ENCODE measurements at places on chromosomes 4 and X.

GRCh38 chrX:15646543-15646942, 18.1 kb downstream of the CLTRN start:
- DNase-seq: no peak

GRCh38 chr4:177596035-177596434, 153.8 kb upstream of the AGA start:
- DNase-seq: peak; percentile 81

DNA sequence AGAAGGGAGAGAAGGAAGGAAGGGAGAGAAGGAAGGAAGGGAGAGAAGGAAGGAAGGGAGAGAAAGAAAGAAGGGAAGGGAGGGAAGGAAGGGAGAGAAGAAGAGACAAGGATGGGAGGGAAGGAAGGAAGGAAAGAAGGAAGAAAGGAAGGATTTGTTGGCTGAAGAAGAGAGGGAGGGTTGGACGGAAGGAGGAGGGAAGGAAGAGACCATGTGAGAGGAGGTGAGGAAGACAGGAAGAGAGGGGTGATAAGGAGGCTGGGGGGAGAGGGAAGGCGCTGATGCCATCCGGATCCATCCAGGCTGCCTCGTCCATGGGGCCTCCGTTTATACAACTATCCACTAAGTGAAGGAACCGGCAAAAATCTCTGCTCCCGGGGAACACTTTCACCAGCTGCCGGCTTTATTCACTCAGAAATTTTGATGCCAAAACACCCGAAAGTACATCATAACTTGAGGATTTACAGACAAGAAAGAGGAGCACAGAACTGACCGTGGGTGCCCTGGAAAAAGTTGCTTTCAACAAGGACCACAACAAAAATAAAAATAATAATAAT, 14.9 kb downstream of the DHRSX start:
- no peak for DNase-seq

DNA sequence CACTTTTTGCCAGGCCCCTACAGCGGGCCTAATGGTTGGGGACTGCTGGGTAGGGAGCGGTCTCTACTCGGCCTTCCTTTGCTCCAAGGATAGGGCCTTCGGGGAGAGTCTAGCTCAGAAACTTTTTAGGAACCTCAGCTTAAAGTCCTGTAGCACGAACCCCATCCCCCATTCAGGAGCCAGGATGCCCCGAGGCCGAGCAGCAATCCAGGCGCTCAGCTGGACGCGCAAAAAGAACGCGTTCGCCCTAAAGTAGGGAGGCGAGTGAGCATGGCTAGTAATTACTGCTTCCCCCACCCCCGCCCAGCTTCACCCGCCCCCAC, 9.7 kb downstream of the POU4F2 start:
- no peak for DNase-seq

- no peak for DNase-seq
Observed at GRCh38 chr4:180650273-180650672, 1592.9 kb upstream of the TENM3 start.

- no peak for DNase-seq
Observed at GRCh38 chr4:115278830-115279229, 165.4 kb upstream of the NDST4 start.

GRCh38 chrX:37348231-37348970, 763 bp upstream of the PRRG1 start:
- DNase-seq: no peak

DNA sequence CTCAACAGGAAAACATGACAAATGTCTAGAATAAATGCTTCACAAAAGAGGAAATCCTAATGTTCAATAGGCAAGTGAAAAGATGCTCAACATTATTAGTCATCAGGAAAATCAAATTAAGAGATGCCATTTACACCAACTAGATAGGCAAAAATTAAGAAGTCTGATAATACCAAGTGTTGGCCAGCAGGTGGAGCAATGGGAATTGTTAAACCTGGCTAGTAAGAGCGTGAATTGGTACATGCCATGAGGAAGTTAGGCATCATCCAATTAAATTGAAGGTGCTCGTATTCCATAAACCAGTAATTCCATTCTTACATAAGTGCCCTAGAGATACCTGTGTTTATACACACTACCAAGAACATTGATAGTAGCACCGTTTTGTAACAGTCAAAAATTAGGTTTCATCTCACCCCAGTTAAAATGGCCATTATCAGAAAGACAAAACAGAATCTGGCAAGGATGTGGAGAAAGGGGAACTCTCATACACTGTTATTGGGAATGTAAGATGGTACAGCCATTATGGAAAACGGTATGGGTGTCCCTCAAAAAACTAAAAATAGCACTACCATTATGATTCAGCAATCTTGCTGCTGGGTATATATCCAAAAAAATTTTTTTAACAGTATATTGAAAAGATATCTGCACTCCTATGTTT, 14.0 kb upstream of the ZCCHC18 start:
- peak; percentile 30 for DNase-seq

DNA sequence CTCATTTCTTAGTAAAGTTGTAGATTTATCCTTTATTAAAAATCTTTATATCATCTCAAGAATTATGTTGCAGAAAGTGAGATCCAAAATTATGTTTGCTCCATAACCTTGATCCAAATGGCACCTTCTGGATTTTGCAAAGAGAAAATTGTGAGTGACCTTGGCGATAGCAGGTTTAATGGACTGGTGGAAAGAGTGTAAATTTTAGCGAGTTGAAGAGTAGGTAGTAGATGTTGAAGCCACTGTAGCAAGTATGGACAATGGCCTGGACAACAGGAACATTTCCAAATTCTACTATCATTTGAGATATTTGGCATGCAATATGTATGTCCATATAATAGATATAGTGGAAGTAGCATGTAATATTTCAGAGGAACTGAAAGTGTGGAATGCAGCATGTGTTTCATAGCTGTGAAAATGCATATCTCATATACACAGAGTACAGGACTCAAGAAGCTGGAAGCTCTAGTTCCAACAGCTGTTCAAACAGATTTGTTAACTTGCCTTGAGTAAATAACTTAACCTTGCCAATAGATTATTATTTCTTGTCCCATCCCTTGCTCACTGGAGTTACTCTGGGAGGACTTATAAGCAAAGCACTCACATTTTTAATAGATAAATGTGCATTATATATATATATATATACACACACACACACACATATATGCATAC, 152.5 kb upstream of the TLL1 start:
- no peak for DNase-seq

DNA sequence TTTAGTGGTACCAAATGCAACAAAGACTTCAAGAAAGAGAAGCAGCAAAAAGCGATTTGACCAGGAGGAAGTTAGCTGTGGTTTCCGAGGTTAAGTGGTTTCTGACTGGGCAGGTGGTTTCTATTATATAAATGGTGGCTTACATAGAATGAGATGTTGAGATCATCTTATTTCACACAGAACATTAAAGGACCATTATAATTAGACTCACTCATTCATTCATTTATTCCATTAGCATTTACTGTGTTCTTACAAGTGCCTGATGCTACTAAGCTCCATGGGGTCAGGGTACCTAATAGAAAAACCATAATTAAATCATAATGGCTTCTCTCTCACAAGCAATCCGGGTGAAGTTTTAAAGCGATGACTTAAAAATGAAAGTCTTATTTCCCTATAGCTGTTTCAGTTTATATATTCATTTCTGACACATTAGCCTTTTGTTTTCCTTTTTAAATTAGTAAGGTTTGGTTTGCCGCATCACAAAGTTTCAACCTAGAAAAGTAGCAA, 10.6 kb downstream of the TSPAN6 start:
- DNase-seq: no peak

GRCh38 chr4:41329361-41329760, 72.6 kb downstream of the UCHL1 start:
- DNase-seq: no peak

DNA sequence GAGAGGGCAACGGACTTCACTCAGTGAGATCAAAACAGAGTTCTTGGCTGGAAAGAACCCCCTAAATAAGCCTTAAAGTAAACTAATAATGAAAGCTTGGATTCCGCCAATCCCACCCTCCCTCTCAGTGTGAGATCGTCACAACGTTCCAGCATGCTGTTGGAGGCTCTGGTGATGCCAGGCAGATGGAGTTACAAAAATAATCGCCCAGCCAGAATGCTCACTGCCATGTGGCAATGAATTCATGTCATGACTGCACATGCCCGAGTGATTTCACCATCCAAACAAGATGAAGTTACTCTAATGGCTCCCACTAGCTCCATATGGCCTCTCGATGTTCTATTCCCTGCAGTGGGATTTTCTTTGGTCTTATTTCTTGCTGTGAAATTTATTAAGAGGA, 248.0 kb downstream of the SPATA18 start:
- DNase-seq: peak; percentile 25

- DNase-seq: no peak
Observed at GRCh38 chr4:108255203-108255747, 86.5 kb upstream of the LEF1 start.

DNA sequence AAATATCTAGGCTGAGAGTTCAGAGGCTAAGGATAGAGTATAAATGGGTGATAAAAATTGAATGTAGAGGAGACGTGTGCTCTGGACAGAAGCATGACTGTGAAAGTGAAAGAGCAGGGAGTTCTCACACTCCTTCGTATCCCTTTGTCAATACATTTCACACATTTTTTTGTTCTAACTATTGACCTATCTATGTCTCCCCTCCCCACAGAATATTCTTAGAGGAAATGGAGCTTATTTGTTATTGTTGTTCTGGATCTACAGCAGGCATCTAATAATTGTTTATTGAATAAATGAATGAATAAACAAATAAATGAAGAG, 57.6 kb downstream of the ENPEP start:
- no peak for DNase-seq

DNA sequence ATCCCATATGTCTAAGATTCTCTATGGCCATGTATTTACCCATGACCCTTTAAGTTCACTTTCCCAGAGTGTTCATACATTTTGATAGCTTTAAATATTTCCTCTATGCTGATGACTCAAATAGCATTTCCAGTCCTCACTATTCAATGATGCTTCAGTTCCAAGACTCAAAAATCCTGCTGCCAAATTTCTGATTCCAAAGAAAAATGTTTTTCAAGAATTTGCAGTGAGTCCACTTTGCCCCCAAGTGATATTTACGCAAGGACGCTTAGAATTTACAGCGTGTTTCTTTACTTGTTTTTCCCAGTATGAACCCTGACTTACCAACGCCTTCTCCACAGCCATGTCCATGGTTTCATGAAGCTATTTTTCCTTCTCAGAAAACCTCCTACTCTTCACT, 127.9 kb upstream of the PCDH18 start:
- DNase-seq: no peak

DNA sequence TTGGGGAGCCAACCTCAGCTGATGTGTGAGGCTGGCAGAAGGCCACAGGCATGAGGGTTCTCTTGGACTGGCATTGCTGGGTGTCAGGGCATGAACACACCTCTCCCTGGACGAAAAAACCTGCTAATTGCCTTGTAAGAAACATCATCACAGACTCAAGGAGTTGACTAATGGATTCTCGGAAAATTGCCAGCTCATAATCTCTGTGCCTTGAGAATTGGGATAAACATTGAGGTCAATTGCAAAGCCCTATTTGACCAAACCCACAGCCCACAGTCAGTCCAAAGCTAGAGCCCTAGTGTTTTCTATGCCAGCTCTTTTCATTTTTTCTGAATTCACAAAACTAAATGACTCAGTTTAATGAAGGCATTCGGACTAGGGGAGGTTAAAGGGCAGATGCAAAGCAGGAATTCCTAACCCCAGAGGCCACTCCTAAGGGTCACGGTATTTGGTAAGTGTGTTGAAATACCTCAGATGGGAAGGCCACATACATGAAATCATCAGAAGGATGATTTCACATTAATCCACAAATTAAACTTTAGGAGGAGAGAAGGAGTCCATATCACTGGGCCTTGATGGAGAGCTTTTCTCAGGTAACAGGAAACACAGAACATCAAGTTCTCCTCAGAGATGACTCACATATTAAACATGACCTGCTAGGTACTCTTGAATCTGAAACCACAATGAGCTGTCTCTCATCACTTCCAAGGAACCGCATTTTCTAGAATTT, 39.0 kb upstream of the RASL11B start:
- DNase-seq: peak; percentile 44

DNA sequence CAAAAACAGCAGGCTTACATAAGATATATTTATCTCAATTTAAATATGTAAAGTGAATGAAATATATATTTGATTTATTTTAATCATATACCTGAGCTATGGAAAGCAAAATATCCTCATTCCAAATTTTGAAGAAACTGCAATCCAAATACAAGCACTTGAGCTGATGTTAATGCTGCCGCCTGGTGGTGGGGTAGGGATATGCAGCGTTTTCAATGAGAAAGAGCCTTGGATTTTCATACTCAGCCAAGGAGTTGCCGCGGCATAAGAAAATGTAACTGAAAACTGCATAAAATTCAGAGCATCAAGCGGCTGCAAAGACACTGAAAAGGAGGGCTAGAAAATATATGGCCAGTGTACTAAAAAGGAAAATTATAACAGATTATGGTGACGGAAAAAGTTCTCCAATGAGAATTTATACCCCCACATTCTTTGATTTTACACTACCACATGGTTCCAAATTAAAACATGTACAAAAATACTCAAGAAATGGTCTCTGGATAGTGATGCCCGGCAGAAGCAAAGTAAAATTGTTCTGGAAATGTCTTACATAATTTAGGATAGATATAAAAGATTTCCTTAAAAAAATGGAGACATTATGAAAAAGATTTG, 660.3 kb upstream of the PITX2 start:
- DNase-seq: peak; percentile 45

- DNase-seq: peak; percentile 35
Observed at GRCh38 chr4:150960818-150961217, 54.3 kb downstream of the LRBA start.

GRCh38 chrX:65723706-65724105, 56.3 kb downstream of the MSN start:
- no peak for DNase-seq

GRCh38 chrX:6053141-6053540, 175.5 kb downstream of the NLGN4X start:
- no peak for DNase-seq

GRCh38 chr4:156545003-156545785, 426.4 kb downstream of the PDGFC start:
- peak; percentile 17 for DNase-seq

GRCh38 chr4:88729146-88729760, 31.6 kb upstream of the NAP1L5 start:
- DNase-seq: no peak

- peak; percentile 17 for DNase-seq
Observed at GRCh38 chrX:13220916-13221315, 98.9 kb downstream of the ATXN3L start.
